ENCODE measurements at places on chromosomes 11 and 22.
A peak's percentile ranks its signal among the peaks of the same experiment; 100 is the strongest.

DNA sequence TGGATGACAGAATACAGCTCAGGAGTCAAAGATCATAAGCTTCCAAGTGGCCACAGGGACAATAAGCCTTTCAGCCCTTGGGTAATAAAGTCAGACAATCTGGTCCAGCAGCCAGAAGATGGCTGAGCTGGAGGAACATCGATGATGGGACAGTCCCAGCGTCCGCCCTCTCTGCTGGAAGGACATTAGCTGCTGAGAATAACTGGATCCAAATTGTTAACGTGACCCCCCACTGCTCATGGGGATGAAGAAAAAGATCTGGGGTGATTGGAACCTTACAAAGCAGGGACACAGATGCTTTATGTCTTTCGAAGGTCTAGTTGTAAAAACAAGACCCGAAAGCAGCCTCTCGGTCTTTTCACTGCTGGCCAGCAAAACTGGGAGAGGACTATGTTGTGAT is 71.0 kb downstream of the IGLL5 start:
- DNase-seq, result no peak

- DNase-seq, result no peak
These were observed 26.9 kb downstream of the PPP2R1B start for GRCh38 chr11:111739299-111739698.

GRCh38 chr11:65851811-65852507 is 6.0 kb downstream of the CFL1 start:
- no peak for DNase-seq

DNA sequence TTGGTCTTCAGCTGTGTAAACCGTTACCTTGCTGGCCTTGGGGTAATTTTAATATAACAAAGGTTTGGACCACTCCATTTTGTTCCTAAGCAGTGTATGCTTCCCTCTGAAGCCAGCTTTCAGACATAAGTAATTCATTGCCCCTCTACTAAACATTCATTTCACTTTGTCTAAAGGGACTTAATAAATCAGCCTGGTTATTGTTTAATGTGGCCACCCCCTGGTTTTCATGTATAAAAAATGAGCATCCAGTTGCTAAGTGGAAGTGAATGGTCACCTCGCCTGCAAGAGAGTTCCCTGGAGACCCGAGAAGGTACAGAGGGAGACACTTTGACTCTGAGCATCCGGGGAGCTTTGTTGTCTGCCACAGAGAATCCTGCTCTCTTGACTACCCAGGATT is 3.9 kb downstream of the ABTB2 start:
- DNase-seq, result no peak

- peak; percentile 58 for DNase-seq
These were observed at the start of gene HDAC10 for GRCh38 chr22:50250555-50251476. HDAC10 (minus strand) TSS chr22:50251265; CDS start chr22:50251032, 233 bp downstream.

DNA sequence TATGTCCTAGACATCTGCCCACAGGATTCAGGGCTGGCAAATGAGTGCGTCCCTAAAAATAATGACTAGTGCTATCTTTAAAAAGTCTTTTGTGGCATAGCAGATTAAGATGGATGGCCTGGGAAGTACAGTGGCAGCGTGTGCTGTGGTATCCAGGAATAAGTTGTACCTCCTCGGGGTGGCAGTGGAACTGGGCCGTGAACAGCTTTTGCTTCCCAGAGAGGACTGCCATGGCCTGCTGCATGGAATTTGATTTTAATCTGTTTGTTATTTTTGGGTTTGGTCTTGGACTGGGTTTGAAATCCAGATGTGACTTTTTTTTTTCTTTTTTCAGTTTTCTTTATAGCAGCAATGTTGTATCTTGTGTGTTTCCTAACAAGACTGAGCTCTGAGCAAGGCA is 71.3 kb upstream of the PARVG start:
- no peak for DNase-seq

- DNase-seq, result peak; percentile 83
These were observed at the start of the genes EML3 and ROM1 for GRCh38 chr11:62612366-62613290. EML3 (minus strand) TSS chr11:62612775; CDS start chr11:62612457, 318 bp downstream. ROM1 (plus strand) TSS chr11:62613257; CDS start chr11:62613282, 25 bp downstream.

DNA sequence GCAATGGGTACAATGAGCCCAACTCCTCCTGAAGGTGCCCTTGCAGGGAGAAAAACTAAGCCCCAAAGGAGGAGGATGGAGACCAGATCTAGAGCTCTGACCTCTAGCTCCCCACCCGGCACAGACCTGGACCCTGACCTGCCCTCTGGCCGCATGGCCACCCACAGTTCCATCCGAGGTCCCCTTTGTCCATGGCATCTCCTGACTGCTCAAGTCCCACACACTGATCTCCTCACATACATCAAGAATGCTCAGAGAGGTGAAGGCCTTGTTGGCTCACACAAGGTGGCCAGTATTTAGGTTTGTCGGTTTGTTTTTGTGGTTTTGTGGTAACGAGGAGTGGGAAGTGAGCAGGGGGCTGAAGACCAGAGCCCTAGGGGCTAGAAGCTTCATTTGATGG is 423.5 kb upstream of the B3GAT1 start:
- DNase-seq, result no peak

DNA sequence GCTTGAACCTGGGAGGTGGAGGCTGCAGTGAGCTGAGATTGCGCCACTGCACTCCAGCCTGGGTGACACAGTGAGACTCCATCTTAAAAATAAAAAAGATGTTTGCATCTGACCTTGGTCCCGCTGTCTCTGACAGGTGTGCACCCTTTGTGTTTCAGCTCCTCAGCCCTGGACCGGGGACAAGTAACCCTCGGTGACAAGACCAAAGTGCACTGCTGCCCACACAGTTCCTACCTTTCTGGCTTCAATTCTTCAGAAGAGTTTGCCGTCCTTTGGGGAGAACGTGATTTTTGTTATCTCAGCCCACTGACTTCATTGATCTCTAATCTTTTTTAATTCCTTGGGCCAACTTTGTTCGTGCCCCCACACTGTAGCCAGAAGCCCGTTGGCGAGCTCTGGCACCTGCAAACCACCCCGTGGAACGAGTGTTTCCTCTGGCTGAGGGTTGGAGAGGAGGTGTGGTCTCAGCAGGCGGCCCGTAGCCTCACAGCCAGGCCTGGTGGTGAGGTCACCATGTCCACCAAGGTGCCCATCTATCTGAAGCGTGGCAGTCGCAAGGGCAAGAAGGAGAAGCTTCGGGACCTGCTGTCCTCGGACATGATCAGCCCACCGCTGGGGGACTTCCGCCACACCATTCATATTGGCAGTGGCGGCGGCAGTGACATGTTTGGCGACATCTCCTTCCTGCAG is 5.9 kb downstream of the CDC42EP2 start:
- DNase-seq, result no peak

GRCh38 chr11:34134765-34135164 is 29.3 kb downstream of the NAT10 start:
- no peak for DNase-seq

DNA sequence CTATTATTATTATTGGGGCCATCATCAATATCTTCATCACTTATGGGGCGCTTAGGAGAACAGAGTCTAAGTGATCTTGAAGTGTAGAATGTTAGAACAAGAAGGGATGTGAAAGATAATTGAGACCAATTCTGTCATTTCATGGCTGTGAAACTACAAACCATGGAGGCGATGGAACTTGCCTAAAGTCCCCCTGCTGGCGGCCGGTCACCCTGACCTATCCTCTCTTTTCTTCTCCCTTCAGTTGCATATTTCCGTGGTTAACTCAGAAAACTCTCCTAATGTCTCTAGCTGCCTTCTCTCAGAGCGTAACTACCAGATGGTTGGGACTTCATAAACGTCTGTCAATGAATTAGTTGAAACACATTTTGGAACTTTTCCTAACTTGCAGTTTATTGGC is 6.6 kb upstream of the OR4B1 start:
- no peak for DNase-seq

DNA sequence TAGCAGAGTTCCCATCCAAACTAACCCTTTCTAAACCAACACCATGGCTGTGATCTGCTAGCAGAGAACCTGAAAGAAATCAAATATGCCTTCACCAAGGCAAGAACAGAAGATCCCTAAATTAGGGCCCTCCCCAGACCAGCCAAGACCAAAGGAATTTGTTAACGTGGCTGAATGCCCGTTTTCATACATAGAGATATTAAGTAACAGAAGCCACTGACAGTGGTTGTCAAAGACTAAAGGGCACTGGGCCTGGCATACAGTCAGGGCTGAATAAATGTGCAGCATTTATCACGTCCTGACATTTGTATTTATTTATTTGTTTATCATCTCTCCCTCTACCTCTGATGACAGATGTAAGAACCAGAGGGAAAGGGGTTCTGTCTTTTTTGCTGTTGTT is 271.8 kb downstream of the LARGE1 start:
- no peak for DNase-seq

All from stimulated activated CD4-positive, alpha-beta T cell treated with anti-CD3 and anti-CD28 coated beads, Interleukin-15, amount 100 ng/mL, for 1 hour (primary cell).